ENCODE measurements at places on chromosomes 5 and 9.

DNA sequence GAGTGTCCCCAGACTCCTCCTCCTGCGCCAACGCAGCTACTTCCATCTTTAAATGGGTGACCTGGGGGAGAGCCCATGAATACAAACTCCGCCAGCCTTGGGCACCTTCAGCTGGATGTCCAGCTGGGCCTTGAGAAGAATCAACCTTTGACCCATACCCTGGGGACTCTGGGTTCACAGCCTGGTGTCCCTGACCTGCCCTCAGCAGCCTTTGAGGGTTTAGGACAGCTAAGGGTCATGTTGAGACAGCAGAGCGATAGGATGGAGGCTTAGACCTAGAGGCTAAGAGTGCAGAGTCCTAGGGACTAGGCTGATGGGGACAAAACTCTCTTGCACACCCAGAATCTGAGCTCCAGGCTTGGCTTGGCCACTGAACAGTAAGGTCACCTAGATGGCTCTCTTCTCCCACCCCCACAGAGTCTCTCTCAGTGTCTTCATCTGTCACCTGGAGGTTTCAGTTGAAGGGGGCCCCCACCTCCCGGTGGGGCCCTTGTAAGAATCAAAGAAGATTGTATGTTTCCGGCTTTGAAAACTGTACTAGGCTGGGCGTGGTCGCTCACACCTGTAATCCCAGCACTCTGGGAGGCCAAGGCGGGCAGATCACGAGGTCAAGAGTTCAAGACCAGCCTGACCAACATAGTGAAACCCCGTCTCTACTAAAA lies 6.7 kb upstream of the AQP3 start:
- DNase-seq, result no peak

- DNase-seq, result no peak
These were observed 23.9 kb downstream of the SPARC start for GRCh38 chr5:151662805-151663204.

DNA sequence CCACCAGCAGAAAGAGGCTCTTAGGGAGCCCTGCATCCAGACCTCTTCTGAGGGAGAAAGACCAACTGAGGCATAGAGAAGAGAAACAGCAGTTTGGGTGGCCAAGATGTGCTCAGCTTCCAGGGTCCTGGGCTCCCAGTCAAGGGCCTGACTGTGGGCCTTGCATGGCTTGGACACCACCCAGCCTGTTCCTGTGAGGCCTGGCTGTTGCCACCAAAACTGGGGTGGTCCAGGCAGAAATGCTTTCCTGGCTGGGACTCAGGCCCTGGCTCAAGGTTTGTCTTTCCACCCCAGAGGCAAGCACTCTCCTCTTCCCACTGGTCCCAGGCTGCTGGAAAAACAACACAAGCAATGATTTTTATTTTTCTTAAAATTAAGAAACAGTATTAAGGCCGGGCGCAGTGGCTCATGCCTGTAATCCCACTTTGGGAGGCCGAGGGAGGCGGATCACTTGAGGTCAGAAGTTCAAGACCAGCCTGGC lies 13.3 kb downstream of the MYOZ3 start:
- no peak for DNase-seq

GRCh38 chr5:43634621-43635020 lies 31.6 kb downstream of the NNT start:
- no peak for DNase-seq

DNA sequence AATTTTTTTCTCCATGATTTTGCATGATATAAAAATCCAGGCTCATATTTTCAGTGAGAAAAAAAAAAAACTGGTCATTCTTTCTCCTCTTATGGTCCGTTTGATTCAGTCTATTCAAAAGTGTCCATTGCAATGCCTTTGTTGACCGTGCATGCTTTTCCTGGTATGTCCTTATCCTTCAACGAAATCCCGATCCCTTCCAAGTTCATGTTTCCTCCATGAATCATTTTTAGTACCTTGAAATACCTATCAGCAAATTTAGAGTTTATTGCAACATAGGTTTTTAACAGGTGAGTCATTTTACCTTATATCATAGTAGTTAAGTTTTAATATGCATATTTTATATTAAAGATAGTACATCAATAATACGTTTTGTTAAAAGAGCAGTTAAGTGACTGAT lies 773.8 kb upstream of the CHD1 start:
- no peak for DNase-seq

GRCh38 chr5:155728146-155728856 lies 598.7 kb upstream of the SGCD start:
- DNase-seq, result no peak

- DNase-seq, result no peak
These were observed 189.8 kb upstream of the BRINP1 start for GRCh38 chr9:119559056-119559455.

GRCh38 chr5:175696139-175696854 lies 38.4 kb downstream of the HRH2 start:
- no peak for DNase-seq

DNA sequence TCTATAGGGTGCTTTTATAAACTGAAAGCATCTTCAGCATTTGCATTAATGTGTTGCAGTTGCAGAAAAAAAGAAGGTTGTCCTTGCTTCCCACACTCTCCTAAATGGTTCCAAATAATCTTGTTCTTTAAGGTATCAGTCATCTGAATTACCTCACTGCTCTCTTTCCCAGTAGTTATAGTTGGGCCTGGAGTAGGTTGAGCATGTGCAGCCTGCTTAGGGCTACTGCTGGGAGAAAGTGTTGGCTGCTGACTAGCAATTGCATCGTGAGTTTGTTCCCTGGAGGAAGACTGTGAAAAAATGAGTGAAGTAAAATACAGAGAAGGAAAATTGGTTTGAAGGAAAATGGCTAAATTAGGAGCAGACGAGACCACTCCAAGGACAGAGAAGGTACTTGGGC lies 74.5 kb downstream of the PRR16 start:
- DNase-seq, result no peak

DNA sequence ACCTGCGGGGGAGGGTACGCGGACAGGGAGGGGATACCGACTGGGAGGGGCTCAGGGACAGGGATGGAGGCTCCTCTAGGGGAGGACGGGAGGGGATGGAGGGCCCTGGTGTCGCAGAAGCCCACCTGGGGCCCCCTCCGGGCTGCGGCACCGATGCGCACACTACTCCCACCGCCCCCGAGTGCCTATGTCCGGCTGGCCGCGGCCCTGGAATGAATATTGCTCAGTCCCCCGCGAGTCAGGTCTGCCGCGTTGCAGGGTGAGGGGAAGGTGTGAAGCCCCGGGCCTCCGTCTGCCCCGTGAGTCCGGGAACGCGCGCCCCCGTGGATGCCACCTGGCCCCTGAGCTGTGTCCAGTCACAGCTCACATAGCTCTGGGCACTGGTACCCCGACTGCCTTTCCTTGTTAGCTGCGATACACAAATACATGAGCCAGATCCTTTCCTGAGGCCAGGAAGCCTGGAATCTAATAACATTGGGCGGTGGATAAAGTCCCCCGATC lies 44.5 kb upstream of the PRSS3 start:
- no peak for DNase-seq

- DNase-seq, result no peak
These were observed 4.1 kb downstream of the FBXW11 start for GRCh38 chr5:172002310-172002709.

DNA sequence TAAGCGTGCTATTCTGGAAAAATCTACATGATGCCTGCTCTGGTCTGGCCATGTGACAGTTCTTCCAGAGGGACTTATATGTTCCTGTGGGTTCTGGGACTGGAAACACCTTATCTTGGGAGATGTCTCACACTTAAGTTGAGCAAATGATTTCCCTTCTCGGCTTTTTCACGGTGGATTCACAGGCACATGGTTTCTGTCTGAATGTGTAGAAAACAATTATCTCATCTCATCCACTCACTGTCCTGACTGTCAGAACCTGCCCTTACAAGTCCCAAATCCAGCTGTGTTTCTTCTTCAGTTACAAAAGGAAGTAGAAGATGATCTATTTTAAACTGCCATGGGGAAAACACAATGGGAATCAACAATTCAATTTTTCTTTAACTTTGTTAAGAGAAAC lies 184.0 kb downstream of the SYK start:
- no peak for DNase-seq

DNA sequence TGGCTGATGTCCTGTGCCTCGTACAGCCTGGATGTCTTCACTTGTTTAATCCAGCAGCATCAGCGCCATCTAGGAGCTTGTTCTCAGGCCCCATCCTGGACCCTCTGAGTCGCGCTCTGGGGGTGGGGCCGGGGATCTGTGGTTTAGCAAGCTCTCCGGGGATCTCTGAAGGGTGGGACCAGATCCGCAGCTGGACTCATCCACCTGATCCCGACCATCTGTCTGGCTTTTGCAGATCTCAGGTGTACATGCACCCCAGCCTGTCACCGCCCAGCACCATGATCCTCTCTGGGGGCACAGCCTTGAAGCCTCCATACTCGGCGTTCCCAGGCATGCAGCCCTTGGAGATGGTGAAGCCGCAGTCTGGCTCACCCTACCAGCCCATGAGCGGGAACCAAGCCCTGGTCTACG lies 15.1 kb upstream of the POMT1 start:
- DNase-seq, result no peak

GRCh38 chr5:28726815-28727214 lies 1688.4 kb upstream of the CDH9 start:
- DNase-seq, result no peak

DNA sequence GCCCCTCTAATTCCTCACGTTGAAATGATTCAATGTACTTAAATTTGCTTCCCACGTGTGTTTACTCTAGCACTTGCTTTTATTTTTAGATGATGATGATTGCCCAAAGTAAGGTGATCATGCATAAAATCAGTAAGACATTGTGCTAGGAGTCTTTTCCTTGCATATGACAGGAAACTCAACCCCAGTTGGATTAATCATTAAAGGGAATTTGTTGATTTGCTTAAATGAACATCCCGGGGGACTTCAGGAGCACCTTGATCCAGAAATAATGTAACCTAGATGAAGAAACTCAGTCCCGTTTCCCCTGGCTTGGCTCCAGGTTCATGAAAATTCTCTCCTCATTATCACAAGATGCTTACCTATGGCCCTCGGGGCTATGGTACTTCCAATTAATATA lies 106.1 kb upstream of the STC2 start:
- no peak for DNase-seq

GRCh38 chr5:134139377-134139851 lies 24.9 kb downstream of the TCF7 start:
- no peak for DNase-seq

- DNase-seq, result no peak
These were observed 31.0 kb upstream of the FSD1L start for GRCh38 chr9:105416840-105417239.

DNA sequence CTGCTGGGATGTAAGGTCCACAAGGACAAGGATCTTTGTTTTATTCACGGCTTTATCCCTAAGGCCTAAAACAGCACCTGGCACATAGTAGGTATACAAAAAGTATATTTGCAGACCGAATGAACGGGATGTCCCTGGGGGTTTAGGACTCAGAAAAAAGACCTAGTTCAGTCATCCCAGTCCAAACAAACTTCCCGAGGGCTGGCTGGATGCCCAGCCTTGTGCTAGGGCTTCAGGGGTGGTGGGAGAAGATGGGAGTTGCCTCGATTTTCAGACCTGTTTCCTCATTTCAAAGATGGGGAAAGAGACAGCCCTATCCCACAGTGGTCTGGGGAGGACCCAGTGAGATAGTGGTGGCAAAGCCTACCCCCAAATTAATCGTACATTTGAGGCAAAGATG lies 3.0 kb upstream of the PROB1 start:
- no peak for DNase-seq

GRCh38 chr9:73951147-73951546 lies 546.0 kb upstream of the RORB start:
- DNase-seq, result no peak

- DNase-seq, result no peak
These were observed 649.3 kb upstream of the WWC1 start for GRCh38 chr5:167642181-167642580.

GRCh38 chr5:32612134-32612888 lies 27.0 kb downstream of the SUB1 start:
- no peak for DNase-seq

- no peak for DNase-seq
These were observed 249.6 kb downstream of the PIK3R1 start for GRCh38 chr5:68465133-68465532.

DNA sequence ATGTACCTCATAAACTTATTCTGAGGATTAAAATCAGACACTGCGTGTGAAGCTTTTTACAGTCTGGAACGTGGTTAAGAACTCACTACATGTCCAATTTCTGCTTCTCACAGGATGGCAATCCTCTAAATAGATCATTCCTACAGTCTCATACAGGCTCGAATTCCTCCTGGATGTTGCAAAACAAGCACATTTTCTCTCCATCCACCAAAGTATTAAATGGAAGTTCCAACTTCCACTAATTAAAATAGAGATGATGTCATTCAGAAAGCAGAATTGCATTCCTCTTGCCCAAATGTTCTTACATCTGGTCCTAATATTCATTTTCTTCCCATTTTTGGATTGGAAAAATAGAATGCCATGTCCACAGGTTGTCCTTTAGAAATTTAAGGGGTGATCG lies 145.5 kb upstream of the PCA3 start:
- no peak for DNase-seq

GRCh38 chr5:69231851-69232250 lies 2.8 kb upstream of the CDK7 start:
- DNase-seq, result no peak

DNA sequence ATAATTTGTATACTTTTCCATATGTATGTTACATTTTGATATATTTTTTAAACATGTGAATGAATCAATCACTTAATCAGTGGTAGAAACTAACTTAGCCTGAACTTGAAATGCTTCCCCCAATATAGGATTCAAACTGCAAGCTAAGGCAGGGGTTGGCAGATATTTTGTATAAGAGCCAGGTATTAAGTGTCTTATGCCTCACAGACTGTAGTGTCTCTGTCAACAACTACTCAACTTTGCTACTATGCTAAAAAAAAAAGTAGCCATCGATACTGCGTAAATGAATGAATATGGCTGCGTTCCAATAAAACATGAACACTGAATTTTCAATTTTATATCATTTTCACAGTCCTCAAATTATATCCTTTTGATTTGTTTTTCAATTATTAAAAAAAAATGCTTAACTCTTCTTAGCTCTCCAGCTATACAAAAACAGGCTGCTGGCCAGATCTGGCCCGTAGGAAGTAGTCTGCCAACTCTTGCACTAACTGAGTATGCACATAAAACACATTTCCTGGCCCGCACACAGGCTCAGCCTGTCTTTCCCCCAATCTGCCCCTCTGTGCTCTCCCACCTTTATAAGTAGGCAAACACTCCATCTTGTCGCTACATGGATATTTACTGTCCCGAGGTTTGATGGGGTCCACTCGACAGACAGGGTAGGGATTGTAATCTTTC lies 91.8 kb downstream of the SAXO1 start:
- no peak for DNase-seq
